Hematopoietic multipotent progenitor cell treated with erythropoietin and hydrocortisone succinate and interleukin-3 and kit ligand, for 15 days (in vitro differentiated cells): ENCODE measurements at places on chromosomes 12 and 14.

DNA sequence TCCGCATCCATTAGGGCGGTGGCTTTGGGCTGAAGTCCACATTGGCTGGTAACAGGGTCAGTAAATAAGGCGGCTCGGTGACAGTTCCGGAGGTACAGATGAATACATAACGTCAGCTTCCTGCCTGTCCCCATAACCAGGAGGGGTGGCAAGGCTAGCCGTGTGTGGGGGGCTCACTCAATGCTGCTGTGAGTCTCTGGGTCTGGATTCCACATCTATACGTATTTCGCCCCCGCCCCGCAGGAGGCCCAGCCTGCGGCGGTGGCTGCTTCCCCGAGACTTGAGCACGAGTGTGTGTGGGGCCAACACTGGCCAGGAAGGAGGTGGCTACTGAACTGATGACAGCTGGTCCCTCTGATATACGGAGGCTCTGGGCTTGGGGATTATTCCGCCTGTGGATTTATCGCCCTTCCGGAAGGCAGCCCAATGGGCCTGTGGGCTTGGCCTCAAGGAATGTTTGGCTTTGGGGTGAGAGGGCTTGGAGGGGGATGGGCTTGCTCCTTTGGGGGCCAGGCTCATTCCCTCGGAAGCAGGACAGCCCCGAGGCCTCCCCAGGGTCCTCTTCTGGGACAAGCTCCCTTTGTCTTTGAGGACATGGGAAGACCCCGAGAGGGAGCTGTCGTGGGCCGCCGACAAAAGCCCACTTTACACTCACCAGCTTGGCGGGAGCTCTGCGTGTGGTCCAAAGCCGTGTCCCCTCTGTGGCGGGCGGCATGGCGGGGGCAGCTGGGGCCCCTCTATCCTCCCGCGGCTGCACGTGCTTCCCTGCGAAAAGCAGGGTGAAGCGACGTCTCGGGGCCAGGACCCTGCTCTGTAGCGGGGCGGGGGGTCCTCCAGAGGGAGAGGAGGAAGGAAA is 82.1 kb downstream of the KIF26A start:
- DNase-seq: no peak

GRCh38 chr12:105744371-105745058 is 394.2 kb downstream of the NUAK1 start:
- DNase-seq: no peak

GRCh38 chr14:54353266-54353665 is 43.5 kb upstream of the CDKN3 start:
- DNase-seq: no peak

DNA sequence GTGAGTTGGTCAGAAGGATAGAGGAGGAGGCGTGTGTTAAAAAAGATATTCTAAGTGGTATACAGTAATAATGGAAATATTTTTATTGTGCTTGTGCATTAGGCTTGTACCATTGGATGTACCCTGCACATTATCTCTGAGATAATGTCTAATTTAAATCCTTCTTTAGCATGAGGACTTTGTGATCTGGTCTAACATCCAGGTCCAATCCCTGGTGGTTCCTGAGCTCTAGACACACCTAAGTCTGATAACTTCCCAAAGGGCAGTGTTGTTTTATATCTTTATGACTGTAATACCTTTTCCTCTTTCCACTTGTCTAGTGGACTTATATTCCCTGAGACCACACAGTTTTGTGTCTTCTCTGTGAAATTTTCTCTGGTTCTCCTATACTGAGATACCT is 20.6 kb downstream of the PRPF39 start:
- no peak for DNase-seq

DNA sequence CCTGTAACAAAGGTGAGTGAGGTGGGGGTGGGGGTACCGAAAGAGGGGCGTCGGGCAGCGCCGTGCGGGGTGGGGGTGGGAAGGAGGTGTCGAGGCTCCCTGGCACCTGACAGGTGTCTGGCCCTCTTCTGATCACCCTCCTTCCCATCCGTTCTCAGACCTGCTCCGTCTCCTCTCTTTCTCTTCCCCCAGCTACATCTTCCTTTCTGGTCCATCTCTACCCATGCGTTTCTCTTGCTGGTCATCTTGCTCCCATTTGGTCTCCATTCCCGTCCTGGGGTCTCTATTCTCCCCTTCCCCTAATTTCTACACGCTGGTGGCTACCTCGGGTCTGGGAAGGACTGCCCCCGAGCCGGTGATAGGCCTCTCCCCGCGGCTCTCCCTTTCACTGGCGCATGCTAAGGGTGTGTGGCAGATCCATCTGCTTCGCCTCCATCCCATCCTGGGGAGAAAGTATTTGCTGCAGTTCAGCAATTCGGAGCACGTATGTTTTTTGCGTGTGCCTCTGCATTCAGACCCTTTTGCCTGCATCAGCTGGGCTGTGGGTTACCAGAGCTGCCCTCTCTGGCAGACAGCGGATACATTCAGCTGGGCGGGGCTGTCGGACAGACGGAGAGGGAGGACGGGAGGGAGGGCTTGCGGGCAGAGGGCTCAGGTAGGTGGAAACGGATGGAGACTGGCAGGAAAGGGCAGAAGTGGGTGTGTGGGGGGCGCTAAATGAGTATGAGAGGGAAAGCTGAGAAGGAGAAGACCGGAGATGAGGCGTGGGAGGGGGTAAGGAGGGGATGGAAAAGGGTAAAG is 730 bp downstream of the CLSTN3 start:
- DNase-seq: no peak

- DNase-seq: no peak
Observed at GRCh38 chr14:55760789-55761566, 181.0 kb downstream of the KTN1 start.

DNA sequence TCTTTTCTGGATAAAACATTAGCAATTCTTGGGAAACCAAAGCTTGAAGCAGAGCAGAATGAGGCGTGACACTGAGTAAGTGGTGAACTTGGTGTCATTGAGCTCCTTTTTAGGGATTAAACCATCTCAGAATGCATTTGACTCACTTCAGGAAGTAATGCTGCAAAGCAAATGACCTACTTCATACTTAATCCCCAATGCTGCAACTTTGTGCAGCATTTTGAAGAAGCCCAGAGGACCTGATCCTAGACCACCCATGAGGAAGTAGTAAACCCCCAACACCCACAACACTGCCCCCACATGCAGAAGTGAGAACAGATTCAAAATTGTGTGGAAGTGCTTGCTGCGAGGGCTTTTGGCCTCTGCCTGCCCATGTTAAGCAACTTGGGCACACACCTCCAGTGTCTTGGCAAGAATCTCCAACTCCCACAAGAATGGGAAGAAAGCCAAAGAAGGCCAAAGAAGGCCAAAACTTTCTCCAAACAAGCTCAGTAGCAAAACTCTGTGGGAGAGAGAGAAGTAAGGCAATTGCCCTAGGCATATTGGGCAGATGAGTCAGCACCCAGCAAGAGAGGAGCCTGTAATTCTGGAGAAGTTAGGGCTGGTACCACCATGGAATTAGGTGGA is 69.2 kb upstream of the ETV6 start:
- DNase-seq: no peak

- DNase-seq: no peak
Observed at GRCh38 chr12:2344885-2345284, 292.1 kb downstream of the CACNA1C start.

GRCh38 chr14:38808734-38809455 is 294.1 kb downstream of the SEC23A start:
- DNase-seq: no peak

- no peak for DNase-seq
Observed at GRCh38 chr14:89373185-89373584, 43.8 kb downstream of the FOXN3 start.

- DNase-seq: no peak
Observed at GRCh38 chr12:28946361-28946760, 202.7 kb upstream of the FAR2 start.

GRCh38 chr14:96077983-96078624 is 38.9 kb downstream of the C14orf132 start:
- no peak for DNase-seq

DNA sequence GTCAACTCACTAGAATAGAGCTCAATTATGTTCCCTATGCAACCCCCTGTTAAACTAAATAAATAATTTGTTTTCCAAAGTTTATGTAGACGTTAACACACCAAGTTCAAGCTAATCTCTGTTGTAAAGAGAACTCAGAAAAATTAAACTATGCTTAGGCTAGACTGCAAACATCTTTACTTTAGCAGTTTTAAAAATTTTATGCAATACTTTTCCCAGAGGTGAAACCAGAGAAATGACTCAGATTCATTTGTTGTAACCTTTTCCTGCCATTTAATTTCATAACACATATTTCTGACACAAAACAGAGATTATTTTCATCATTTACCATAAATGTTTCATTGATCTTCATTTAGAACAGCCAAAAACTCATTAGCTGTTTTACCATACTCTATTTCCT is 27.4 kb downstream of the ABCC9 start:
- no peak for DNase-seq

DNA sequence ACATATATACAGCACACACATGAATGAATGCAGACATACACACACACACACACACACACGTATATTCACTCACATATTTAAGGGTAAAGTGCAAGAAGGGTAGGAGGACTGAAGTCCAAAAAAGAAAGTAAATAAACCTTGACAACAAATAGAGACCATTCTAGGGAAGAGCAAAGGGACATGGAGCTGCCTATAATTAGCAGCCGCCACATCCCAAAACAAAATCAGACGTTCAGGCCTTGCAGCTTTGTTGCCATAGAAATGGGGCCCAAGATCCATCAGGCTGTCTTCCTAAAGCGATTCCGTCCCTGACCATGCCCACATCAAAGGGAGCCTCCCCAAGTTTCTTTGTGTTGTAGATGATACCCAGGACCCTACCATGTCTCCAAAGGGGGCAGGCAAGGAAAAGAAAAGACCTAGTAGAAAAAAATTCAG is 703.5 kb upstream of the TBX3 start:
- DNase-seq: no peak
